ENCODE measurements at places on chromosomes 7 and 10.

- no peak for DNase-seq
Measured at GRCh38 chr7:155228459-155228845, 69.2 kb upstream of the INSIG1 start.

GRCh38 chr7:108452707-108453106, 3.5 kb downstream of the NRCAM start:
- DNase-seq, result no peak

DNA sequence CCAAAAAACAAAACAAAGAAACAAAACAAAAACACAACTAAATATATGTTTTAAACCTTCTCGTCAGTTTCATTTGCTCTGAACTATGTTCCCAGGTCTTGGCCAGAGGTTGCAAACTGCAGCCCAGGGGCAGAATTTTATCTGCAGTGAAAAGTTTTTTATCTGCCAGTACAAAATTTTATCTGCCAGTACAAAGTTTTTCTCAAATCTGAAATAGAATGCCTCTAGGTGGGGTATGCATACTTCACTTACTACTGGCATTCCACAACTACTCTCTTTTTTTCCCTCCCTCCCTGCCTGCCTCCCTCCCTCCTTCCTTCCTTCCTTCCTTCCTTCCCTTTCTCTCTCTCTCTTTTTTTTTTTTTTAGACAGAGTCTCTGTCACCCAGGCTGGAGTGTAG, 9.4 kb upstream of the CLDN3 start:
- DNase-seq, result no peak

DNA sequence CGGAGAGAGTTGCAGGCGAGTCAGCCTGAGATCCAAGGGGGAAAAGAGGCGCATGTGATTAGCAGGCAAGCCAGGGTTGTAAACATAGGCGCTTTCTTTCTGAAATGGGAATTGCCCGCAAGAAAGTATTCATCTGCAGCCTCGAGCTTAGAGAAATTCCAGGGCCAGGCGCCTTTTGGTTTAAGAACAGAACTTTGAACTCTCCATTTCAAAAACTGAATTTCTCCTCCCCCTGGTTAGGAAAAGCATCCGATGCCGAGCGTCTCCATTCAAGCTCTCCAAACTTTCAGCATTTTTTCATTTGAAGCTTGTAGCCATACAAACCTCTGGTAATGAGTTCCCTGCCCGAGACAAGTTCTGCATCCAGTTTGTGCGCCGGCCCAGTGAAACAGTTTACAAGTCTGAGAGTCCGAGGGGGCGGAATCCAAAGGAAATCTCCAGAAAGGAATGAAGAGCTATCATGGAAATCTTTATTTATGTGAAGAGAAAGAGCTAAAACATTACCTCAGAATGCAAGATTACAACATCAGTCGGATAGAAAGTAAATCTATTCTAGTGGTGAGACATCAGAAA, 69.9 kb downstream of the FAM204A start:
- no peak for DNase-seq

DNA sequence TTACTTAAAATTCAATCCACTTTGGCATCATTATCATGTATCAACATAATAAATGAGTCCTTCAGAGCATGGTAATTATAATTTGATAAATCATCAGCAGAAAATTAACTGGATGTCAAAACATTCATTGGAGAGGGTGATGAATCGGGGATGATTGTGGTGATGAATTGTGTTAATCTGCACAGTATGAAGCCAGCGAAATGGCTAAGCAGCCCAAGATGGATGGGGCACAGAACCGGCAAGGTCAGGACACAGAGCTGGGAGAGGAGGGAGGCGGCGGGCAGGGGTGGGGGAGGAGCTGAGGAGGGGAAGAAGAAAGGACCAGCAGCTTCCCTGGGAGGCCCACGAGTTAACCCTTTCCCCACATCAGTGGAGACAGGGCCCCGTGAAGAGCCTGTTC, 536.1 kb downstream of the LRMDA start:
- DNase-seq, result no peak

GRCh38 chr7:157522189-157522588, 185.4 kb downstream of the DNAJB6 start:
- DNase-seq, result no peak

- DNase-seq, result no peak
Measured at GRCh38 chr10:105252911-105253310, 611.8 kb downstream of the SORCS3 start.

DNA sequence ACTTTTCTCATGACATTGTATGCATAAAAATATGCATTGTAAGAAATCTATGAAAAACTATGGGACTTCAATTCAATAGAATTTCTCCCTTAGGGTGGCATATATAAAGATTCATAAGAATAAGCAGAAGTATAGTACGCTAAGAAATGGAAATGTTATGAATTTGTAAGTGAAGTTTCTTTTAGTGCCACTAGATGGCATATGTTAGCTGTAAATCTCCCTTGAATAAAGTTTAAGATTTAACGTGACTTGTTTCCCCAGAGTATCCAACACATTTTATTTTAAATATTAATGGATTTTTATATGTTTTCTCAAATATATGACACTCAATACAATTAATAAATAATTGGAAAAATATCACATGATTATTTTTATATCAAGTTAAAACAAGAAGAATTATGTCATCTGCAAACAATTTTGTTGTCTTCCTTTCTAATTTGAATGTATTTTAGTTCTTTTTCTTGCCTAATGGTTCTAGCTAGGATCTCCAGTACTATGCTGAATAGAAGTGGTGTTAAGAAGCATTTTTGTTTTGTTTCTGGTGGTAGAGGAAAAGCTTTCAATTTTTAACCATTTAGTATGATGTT, 287.2 kb downstream of the HGF start:
- no peak for DNase-seq

GRCh38 chr10:19848226-19848985, 32.2 kb downstream of the PLXDC2 start:
- DNase-seq, result no peak

GRCh38 chr7:68173513-68173912, 1176.9 kb downstream of the TYW1 start:
- DNase-seq, result no peak

- no peak for DNase-seq
Measured at GRCh38 chr7:2517678-2518507, 1.7 kb upstream of the LFNG start.

GRCh38 chr7:43764039-43764761, 5.7 kb downstream of the BLVRA start:
- peak; percentile 58 for DNase-seq

- no peak for DNase-seq
Measured at GRCh38 chr10:86105640-86106039, 261.0 kb downstream of the GRID1 start.

GRCh38 chr10:18402853-18403252, 248.5 kb downstream of the NSUN6 start:
- no peak for DNase-seq

DNA sequence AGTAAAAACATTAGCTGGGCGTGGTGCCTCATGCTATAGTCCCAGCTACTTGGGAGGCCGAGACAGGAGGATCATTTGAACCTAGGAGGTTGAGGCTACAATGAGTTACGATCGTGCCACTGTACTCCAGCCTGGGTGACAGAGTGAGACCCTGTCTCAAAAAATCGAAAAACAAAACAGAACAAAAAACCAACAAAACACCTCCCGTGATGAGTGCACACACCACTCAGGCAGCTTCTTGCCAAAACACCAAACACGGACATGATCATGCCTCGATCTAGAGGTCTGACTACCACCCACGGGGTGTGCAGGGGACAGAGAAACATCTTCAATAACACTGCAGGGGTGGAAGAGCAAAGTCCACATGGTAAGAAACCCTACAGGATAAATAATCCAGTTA, 44.4 kb downstream of the AMZ1 start:
- no peak for DNase-seq

GRCh38 chr10:78974617-78975317, 94.0 kb upstream of the ZMIZ1 start:
- peak; percentile 62 for DNase-seq

DNA sequence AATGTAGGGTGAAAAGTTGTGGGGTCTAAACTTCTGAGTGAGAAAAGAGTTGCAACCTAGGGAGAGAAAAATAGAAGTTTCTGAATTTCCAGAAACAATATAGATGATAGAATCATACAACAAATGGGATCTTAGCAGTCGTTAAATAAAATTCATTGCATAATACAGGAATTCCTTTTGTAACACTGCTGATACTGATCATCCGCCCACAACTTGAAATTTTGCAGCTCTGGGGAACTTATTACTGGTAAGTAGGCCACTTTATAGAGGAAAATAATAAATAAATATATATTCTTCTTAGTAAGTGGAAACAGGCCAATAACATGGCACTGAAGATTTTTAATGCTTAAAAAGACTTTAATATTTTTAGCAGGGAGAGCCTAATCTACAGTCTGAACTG, 81.9 kb upstream of the SMIM30 start:
- DNase-seq, result no peak

DNA sequence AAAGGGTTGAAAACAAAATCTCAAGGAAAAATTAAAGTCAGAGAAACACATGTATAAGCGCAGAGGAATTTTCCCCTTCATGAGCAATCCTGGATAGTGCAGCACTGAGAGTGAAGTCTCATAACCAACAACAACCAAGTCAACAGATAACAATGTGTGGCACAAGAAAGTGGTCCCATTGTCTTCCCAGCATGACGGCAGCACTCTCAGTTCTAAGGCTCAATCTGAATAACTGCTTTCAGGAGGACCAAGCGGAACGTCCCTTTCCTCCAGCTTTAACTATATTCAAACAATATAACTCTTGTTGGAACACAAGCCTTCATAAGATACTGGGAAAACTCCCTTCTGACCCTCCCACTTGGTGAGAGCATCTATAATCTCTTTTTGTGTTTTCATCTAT, 137.9 kb downstream of the RAPGEF5 start:
- no peak for DNase-seq

DNA sequence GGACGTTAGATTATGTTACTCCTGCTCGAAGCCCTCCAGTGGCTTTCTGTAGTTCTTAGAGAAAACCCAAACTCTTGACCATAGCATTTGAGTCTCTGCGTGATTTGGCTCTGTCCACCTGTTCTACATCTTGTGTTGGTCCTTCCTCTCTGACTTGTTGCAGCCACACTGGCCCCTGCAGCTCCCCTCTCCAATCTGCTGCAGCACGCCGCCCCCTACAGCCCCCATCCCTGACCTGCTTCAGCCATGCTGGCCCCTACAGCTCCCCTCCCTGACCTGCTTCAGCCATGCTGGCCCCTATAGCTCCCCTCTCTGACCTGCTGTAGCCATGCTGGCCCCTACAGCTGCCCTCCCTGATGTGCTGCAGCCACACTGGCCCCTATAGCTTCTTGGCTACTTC, 29.2 kb downstream of the TRRAP start:
- DNase-seq, result no peak

DNA sequence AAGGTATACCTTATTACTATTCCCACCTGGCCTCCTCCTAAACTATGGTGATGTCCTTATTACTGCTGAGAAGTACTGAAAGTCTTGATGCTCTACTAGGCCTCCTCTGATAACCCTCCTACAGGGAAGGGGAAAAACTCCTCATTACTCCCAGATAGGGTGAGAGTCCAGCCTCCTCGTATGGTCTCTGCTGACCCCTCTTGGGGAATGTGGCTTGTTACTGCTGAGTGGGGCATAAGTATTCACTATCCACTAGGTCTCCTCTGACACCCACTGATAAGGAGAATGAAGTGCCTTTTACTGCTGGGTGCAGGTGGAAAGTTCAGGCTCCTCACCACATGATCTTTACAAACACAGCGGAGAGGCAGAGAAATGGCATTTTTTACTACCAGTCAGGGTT, 222.9 kb downstream of the CHRM2 start:
- DNase-seq, result no peak

GRCh38 chr7:5472432-5473315, 49.0 kb upstream of the TNRC18 start:
- no peak for DNase-seq

DNA sequence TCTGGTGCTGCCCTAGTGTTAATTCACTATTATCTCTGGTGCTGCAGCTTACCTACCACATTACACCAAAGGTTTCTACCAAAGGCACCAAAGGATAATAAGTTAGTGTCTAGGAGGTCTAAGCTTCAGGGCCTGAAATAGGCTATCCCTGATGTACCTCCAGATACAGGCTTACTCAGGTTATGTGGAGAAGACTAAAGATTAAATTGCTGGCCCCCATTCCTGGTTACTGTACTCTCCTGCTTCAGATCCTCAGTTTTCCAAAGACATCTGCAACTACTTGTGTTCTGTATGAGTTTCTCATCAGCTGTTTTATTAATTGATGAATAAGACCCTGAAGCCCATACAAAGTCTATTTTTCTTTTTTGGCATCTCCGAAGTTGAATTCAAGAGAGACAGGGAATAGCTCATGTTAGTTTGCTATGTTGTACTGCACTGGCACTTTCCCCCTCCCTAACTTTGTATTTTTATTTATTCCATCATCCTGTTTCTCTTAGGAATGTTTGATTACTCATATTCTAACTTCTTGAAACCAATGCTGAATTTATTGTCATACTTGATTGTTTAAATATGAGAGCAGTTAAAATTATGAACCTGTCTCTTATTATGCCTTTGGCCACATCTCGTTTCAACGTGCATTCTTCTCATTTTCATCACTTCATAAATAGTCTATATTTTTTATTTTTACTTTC, 85.9 kb downstream of the PON1 start:
- DNase-seq, result no peak

GRCh38 chr7:55190511-55191160, 171.8 kb downstream of the EGFR start:
- DNase-seq, result no peak

GRCh38 chr10:48776528-48776927, 91.9 kb downstream of the WDFY4 start:
- no peak for DNase-seq

- DNase-seq, result no peak
Measured at GRCh38 chr10:5905854-5906507, 15.9 kb downstream of the FBH1 start.

DNA sequence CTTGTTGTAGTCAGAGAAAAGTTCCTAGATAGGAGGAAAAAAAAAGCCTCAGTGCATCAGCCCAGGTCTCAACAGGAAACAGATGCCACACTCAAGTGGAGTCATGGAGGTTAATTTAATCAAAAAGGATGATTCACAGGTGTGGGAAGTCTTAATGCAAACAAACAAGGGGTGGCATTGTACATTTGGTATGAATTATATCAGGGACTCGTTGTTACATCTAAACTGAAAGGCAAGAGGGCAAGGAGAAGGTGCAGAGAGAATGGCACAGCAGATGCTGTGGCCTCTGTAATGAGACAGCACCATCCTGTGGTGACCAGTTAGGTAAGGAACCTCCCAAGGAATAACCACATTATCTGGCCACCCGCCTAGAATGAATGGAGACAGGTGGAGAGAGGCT, 133.7 kb downstream of the PTPRZ1 start:
- DNase-seq, result no peak

- peak; percentile 88 for DNase-seq
Measured at GRCh38 chr10:93702210-93703001, at the start of gene FRA10AC1. Gene FRA10AC1 (minus strand): TSS chr10:93702592. CDS start chr10:93700106, 2,486 bp downstream.

DNA sequence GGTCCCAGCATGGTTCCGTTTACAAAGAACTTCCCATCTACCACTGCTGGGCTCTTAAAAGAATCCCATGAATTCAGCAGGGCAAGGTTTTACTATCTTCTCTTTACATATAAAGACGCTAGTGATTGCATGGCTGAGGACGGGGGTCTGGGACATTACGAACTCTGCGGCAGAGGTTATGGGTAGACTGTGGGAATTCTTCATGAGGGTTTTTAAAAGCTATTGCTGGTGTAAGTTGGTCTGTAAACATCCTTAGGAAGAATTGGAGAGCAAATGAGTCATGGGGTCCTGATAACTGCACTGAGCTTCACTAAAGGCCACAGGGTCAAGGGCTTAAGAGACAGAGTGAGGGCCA, 53.1 kb upstream of the TMEM72 start:
- no peak for DNase-seq

All from activated CD4-positive, alpha-beta T cell treated with anti-CD3 and anti-CD28 coated beads for 4 hours (primary cell).